ENCODE measurements at places on chromosomes 7 and 10. TPM values are rescaled to one million over a fixed set of nuclear protein-coding genes. Genes with fewer than 3 reads are reported as not detected.

DNA sequence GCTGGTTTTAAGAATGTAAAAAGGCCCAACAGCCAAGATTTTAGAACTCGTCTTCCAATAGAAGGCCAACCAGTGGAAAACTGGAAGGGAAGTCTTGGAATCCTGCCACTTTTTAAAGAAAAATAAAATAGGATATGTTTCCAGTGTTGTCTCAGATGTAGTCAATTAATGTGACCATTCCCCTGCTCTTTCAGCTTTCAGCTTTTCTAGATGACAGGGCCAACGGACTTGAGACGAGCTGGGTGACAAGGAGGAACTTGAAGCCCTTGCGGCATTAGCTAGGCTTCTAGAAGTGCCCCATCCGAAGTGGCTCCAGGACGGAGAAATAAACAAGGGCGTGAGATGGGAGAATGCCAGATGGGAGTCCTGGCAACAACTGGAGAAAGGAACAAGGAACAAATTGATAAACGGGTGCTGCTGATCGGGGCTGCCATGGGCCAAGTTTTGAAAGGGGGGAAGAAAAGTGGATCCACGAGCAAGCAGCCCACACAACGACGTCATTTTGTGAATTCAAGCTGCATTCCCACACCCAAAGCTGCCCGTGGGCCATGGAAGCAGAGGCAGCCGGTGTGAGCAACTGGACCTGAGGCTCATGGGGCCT is 42.3 kb downstream of the CTBP2 start:
- peak; percentile 21 for DNase-seq

- DNase-seq: no peak
Measured at GRCh38 chr7:140317597-140317996, 80.7 kb downstream of the SLC37A3 start.

DNA sequence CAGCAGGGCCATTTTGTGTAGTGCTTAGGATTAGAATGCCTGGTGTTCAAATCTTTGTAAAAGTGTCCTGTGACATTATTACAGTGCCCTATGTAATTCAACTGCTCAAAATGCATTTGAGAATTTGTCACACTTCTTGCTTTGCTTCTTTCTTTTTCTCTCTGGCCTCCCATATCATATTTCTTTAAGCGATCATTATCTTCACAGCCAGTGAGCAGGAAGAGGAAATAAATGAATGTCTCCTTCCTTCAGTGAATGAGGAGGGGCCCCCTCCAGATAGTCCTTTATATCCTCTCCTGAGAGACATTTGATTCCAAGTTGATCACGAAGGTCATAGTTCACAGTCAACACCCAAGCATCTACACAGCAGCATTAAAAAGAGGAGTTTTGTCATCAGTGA is 425.1 kb upstream of the NPVF start:
- DNase-seq: no peak

GRCh38 chr10:128027306-128027705 is 98.9 kb downstream of the MKI67 start:
- no peak for DNase-seq

The CHPF2 gene
- 58.5 TPM for total RNA-seq
